ENCODE measurements at places on chromosomes 6 and 20.

- H3K4me1 ChIP-seq, result no peaks in the 10 kb centered on the region
- H3K27me3 ChIP-seq, result no peaks in the 10 kb centered on the region
- H3K36me3 ChIP-seq, result no peaks in the 10 kb centered on the region
- H3K4me3 ChIP-seq, result no peak overlapping the region
- H3K27ac ChIP-seq, result no peak overlapping the region
- no peak for DNase-seq
Measured at GRCh38 chr6:6524951-6525350, 63.6 kb upstream of the LY86 start.

- peaks cover 20% of the 10 kb centered on the region for H3K4me1 ChIP-seq
- H3K27me3 ChIP-seq, result no peaks in the 10 kb centered on the region
- H3K4me3 ChIP-seq, result no peak overlapping the region
- no peaks in the 10 kb centered on the region for H3K36me3 ChIP-seq
- no peak overlapping the region for H3K27ac ChIP-seq
Measured at GRCh38 chr6:53294095-53294494, 54.7 kb downstream of the ELOVL5 start.

DNA sequence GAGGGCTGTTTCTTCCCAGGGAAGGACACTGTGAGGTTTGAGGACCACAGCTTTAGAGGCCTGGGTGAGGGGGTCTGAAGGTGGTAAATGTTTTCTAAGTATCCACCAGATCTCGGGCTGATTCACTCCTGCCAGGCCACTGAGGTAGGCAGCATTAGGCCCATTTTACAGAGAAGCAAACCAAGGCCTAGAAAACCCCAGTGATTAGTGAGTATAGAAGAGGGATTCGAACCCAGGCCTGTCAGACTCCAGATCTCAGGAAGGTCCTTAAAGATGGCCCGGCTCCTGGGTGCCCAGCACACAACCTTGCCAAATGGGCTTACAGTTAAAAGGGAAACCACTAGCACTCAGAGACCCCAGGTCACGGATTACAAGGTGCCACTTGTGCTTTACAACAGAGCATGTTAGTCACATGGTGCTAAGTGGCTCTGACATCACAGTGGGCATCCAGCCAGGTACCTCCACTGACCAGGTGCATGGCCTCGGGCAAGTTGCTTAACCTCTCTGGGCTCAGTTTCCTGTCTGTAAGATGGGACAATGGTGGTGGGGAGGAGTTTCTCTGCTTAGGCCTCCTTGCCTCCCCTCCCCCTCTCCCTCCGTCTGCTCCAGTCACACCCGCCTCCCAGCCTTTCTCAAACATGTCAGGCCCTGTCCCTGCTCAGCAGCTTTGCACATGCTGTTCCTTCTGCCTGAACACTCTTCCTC, 18.8 kb upstream of the SIRPA start:
- no peak overlapping the region for H3K4me3 ChIP-seq
- no peak overlapping the region for H3K27ac ChIP-seq
- no peak for DNase-seq
- no peaks in the 10 kb centered on the region for H3K27me3 ChIP-seq

DNA sequence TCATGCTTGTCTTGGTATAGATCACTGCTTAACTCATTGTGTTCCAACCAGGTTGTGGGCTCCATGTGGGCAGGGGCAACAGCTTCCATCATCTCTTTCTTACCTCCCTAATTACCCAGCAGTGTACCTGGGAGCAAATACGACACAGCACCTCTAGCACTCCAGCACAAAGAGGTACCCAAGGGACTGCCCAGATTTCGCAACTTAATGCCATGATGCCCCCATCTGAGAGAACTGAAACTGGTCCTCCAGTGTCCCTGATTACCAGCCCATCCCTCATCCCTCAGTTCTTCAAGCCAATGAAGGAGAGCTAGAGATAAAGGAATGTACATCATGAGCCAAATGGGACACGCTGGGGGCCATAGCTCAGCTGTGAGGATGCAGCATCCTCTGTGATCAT, 41.9 kb upstream of the MDGA1 start:
- H3K4me3 ChIP-seq, result no peak overlapping the region
- no peaks in the 10 kb centered on the region for H3K27me3 ChIP-seq
- DNase-seq, result no peak
- H3K36me3 ChIP-seq, result no peaks in the 10 kb centered on the region
- no peak overlapping the region for H3K27ac ChIP-seq

DNA sequence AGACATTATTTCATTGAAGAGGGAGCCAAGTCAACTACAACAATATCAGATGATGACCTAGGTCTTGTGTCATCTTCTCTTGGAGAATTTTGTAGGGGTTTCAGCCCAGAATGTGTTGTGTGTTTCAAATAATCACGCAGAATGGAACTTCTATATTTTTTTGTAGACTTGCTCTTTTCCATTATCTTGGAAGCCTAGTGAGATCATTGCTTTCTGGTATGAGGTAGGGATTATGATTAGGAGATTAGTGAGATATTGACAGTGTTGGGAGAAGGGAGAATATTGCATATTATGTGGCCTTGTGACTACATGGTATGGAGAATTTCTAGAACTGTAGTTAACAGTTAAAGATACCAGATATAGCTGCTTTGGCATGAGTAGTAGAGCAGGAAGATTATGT, 423.6 kb upstream of the PLCB4 start:
- H3K27me3 ChIP-seq, result no peaks in the 10 kb centered on the region
- H3K36me3 ChIP-seq, result no peaks in the 10 kb centered on the region
- H3K27ac ChIP-seq, result no peak overlapping the region
- no peak overlapping the region for H3K4me3 ChIP-seq

- H3K4me1 ChIP-seq, result peaks cover 11% of the 10 kb centered on the region
- no peak for DNase-seq
- H3K27ac ChIP-seq, result no peak overlapping the region
- no peak overlapping the region for H3K4me3 ChIP-seq
- no peaks in the 10 kb centered on the region for H3K36me3 ChIP-seq
Measured at GRCh38 chr20:1801929-1802306, 93.3 kb upstream of the SIRPA start.

DNA sequence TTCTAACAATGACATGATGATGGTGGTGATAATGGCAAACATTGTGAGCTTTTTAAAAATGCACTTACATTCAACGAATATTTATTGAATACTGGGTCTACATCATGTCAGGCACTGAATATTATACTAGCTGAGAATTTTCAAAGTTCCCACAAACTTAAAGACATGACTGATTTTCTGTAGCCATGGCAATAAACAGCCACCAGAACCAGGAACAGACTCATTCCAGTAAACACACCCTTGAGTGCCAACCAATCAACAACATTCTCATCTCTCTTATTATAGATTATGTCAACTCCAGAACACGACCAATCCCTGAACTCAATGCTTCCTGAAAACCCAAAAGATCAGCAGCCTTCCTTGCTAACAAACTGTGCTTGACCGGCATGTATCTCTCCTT, 212.4 kb upstream of the RUNX2 start:
- no peak overlapping the region for H3K27ac ChIP-seq
- H3K4me3 ChIP-seq, result no peak overlapping the region
- no peaks in the 10 kb centered on the region for H3K4me1 ChIP-seq
- no peak for DNase-seq
- H3K27me3 ChIP-seq, result no peaks in the 10 kb centered on the region

GRCh38 chr6:149098700-149099276, 218.7 kb upstream of the TAB2 start:
- peaks cover 19% of the 10 kb centered on the region for H3K4me1 ChIP-seq
- DNase-seq, result no peak
- H3K27ac ChIP-seq, result no peak overlapping the region
- H3K36me3 ChIP-seq, result no peaks in the 10 kb centered on the region
- H3K27me3 ChIP-seq, result no peaks in the 10 kb centered on the region
- H3K4me3 ChIP-seq, result no peak overlapping the region

Data from adrenal gland (tissue), 19 donors.